ENCODE measurements at places on chromosomes 2 and 18. TPM values are rescaled to one million over a fixed set of nuclear protein-coding genes. Genes with fewer than 3 reads are reported as not detected.
A peak's percentile ranks its signal among the peaks of the same experiment; 100 is the strongest.

TEX44 gene
- not detected for total RNA-seq

- H3K27ac ChIP-seq: no peak overlapping the region
- H3K4me3 ChIP-seq: no peak overlapping the region
- H3K27me3 ChIP-seq: no peaks in the 10 kb centered on the region
Observed at GRCh38 chr2:16755442-16755841, 89.8 kb upstream of the CYRIA start.

GRCh38 chr2:54680397-54681041 lies 42.9 kb upstream of the EML6 start:
- H3K4me3 ChIP-seq: no peak overlapping the region
- H3K4me1 ChIP-seq: no peaks in the 10 kb centered on the region
- no peak for DNase-seq
- H3K27ac ChIP-seq: no peak overlapping the region
- no peaks in the 10 kb centered on the region for H3K36me3 ChIP-seq

GRCh38 chr2:30298302-30298701 lies 67.0 kb downstream of the LBH start:
- no peak overlapping the region for H3K4me3 ChIP-seq
- no peaks in the 10 kb centered on the region for H3K27me3 ChIP-seq
- DNase-seq: no peak
- H3K36me3 ChIP-seq: no peaks in the 10 kb centered on the region

GRCh38 chr18:77062518-77063003 lies 70.0 kb downstream of the MBP start:
- no peak overlapping the region for H3K4me3 ChIP-seq
- no peak for DNase-seq
- H3K27me3 ChIP-seq: no peaks in the 10 kb centered on the region
- H3K36me3 ChIP-seq: no peaks in the 10 kb centered on the region
- H3K27ac ChIP-seq: peak overlapping the region; percentile 84

DNA sequence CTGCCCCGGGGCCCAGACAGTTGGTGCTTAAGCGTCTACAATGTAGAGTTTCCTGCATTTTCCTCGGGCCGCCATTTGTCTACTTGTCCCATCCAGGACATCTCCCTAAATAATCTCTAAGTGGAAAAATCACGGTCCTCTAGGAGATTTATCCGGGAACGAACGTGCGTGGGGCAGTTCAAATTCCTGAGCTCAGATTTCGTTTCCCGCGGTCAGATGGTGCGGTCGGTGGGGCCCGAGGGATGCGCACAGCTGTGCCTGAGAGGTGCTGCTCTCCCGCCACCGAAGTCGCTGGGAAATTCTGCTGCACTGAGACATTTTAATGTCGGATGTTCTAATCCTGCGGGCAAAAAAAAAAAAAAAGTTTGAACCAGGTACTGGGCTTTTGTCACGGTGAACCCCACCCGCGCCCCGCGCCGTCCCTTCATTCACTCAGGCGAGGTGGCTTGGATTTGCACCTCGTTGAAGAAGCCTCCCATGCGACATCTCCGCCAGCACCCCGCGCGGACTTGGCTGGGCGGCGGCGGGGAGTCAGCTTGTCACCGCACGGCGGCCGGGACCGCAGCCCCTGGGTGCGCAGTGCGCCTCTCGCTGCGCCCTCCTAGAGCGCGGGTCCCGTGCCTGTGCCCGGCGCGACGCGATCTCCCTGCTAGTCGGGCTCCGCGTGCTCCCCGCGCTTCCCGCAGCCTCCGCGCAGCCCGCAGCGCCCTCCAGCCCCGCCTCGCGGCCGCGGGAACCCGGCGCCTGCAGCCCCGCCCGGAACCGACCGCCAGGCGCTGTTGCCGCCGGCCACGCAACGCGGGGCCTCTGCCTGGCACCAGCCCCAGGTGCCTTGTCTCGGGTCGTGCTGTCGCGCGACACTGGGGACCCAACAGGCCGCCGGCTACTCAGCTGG lies 191.9 kb upstream of the TCF4 start:
- H3K36me3 ChIP-seq: no peaks in the 10 kb centered on the region
- no peaks in the 10 kb centered on the region for H3K4me1 ChIP-seq
- H3K27ac ChIP-seq: peak overlapping the region; percentile 63
- peak overlapping the region; percentile 58 for H3K4me3 ChIP-seq
- peak; percentile 63 for DNase-seq
- no peaks in the 10 kb centered on the region for H3K27me3 ChIP-seq

- H3K36me3 ChIP-seq: no peaks in the 10 kb centered on the region
- H3K4me3 ChIP-seq: peak overlapping the region; percentile 52
- peak overlapping the region; percentile 58 for H3K27ac ChIP-seq
- peak; percentile 73 for DNase-seq
- peaks cover 22% of the 10 kb centered on the region for H3K4me1 ChIP-seq
Observed at GRCh38 chr2:236568068-236568921, 1.3 kb upstream of the ACKR3 start.

GRCh38 chr2:126979039-126980003 lies 80.6 kb downstream of the TEX51 start:
- no peak overlapping the region for H3K4me3 ChIP-seq
- DNase-seq: no peak
- no peak overlapping the region for H3K27ac ChIP-seq
- H3K27me3 ChIP-seq: no peaks in the 10 kb centered on the region
- H3K4me1 ChIP-seq: no peaks in the 10 kb centered on the region
- no peaks in the 10 kb centered on the region for H3K36me3 ChIP-seq

ACTG2 gene
- 37.9 TPM for total RNA-seq

DIS3L2 gene
- total RNA-seq: 35.8 TPM

DNA sequence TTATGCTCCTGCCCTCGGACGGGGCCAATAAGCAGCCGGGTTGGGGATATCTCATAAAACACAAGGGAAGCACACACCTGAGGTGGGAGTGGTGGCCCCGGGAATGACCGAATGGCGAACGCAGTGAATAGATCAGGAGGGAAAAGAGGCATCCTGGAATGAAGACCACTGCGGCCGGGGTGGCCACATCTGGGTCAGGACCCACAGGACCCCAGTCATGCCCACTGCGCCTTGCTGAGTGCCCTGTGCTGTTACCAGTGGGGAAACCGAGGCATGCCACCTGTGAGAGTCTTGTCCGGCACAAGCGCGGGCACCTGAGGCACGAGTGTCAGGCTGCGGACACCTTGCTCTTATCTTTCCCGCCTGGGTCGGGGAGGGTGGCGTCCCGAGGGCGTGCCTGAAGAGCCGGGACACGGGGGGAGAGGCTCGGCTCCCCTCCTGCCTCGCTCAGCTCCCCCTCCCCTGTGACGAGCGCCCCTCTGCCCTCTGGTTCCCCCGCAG lies 1.6 kb downstream of the PDCD1 start:
- no peak overlapping the region for H3K27ac ChIP-seq
- H3K27me3 ChIP-seq: peaks cover 9% of the 10 kb centered on the region
- H3K36me3 ChIP-seq: no peaks in the 10 kb centered on the region
- H3K4me1 ChIP-seq: peaks cover 9% of the 10 kb centered on the region
- H3K4me3 ChIP-seq: no peak overlapping the region

SCYGR3 gene
- total RNA-seq: not detected

PMAIP1 gene
- 3.1 TPM for total RNA-seq

DNA sequence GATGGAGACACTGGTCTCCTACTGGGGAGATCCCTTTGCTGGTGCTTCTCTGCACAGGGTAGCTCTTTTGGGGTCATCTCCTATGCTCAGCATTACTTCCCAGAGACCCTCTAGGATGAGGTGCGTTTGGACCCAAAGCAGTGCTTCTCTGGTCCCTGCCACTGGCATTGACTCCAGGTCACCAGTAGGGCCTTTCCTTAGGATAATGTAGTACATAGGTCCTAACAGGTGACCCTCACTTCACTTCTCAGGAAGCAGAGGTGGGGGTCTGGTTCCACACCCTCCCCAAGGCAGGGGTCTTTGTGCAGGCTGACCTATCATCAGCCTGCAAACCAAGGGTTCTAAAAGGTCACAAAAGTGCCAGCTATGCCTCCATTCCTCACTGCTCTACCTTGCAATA lies 145.8 kb upstream of the HS6ST1 start:
- no peaks in the 10 kb centered on the region for H3K36me3 ChIP-seq
- H3K4me1 ChIP-seq: no peaks in the 10 kb centered on the region
- no peak for DNase-seq
- H3K27ac ChIP-seq: no peak overlapping the region

DNA sequence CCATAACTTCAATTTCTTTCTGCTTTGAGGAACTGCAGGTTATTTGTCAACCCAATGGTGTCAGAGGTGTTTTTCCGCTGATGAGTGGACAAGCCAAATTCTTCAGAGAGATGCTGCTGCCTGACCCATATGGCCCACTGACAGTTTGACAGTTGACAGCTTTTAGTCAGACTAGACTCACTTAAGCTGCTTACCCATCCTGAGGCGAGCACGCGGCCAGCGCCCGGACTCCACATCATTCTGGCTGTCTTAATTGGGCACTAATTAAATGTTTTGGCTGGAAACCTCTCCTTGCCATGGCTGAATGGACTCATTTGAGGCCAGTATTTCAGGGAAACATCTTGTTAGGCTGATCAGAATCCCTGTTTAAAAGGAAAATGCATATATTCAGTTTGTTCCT lies 316.1 kb upstream of the FANCL start:
- H3K4me3 ChIP-seq: no peak overlapping the region
- no peak for DNase-seq
- no peaks in the 10 kb centered on the region for H3K4me1 ChIP-seq
- no peaks in the 10 kb centered on the region for H3K27me3 ChIP-seq

DNA sequence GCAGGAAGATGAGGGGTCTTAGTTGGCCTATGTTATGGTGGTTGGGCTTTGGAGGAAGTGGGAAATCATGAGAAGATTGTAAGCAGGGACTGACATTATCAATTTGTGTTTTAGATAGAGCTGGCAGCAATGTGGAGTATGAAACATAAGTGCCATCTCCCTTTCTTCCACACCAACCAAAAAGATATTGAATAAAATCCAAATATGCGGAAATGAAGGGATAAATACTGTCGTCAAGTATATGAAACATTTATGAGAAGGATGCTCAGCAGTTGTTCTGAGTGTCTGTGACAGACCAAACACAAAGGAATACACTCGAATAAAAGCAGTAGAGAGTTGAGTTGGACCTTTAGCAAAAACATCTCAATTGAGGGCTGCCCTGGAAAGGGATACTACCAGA lies 1090.0 kb upstream of the ZEB2 start:
- no peaks in the 10 kb centered on the region for H3K4me1 ChIP-seq
- H3K4me3 ChIP-seq: no peak overlapping the region
- no peak overlapping the region for H3K27ac ChIP-seq

GRCh38 chr2:239398521-239398921 lies 2.3 kb downstream of the HDAC4 start:
- H3K4me1 ChIP-seq: peaks cover 18% of the 10 kb centered on the region
- no peak overlapping the region for H3K27ac ChIP-seq
- no peaks in the 10 kb centered on the region for H3K36me3 ChIP-seq
- H3K27me3 ChIP-seq: no peaks in the 10 kb centered on the region
- no peak overlapping the region for H3K4me3 ChIP-seq

OSR1 gene
- 9.7 TPM for total RNA-seq

GRCh38 chr18:35497027-35497369 lies 762 bp downstream of the INO80C start:
- H3K4me1 ChIP-seq: peaks cover 19% of the 10 kb centered on the region
- no peaks in the 10 kb centered on the region for H3K36me3 ChIP-seq
- H3K27ac ChIP-seq: peak overlapping the region; percentile 91
- DNase-seq: no peak

SP5 gene
- 2.5 TPM for total RNA-seq

LTBP1 gene
- total RNA-seq: 36.0 TPM

DNA sequence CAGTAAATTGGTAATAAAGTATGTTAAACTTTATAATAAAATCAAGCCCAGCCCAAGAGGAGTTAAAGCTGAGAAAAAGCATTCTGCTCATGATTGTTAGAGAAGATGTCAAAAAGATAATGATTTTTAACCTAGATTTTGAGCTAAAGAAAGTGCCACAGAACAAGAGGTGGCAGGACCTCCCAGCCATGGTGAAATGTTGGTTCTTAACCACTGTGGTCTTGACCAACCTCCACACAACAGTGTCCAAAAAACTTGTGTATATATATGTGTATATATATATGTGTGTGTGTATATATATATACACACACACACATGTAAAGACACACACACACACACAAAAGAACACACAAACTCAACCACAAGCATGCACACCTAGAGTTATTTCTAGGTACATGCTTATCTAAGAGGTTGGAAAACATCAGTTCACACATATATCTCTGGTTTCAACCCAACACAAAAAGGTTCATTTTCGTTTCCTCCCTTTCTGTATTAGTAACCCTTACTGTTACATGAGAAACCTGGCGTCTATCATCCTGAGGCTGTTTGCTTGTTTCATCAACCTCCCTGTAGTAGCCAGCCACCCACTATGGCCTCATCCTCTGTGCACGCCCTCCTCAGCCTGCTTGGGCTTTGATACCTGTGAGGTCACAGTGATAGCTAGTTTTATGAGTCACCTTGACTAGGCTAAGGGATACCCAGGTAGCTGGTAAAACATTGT lies 631.8 kb upstream of the ID2 start:
- H3K4me3 ChIP-seq: no peak overlapping the region
- H3K27ac ChIP-seq: no peak overlapping the region
- no peaks in the 10 kb centered on the region for H3K27me3 ChIP-seq
- H3K4me1 ChIP-seq: no peaks in the 10 kb centered on the region

GRCh38 chr2:11771971-11772615 lies 25.7 kb downstream of the LPIN1 start:
- H3K27me3 ChIP-seq: no peaks in the 10 kb centered on the region
- no peak for DNase-seq
- no peak overlapping the region for H3K27ac ChIP-seq
- no peaks in the 10 kb centered on the region for H3K4me1 ChIP-seq
- H3K36me3 ChIP-seq: peaks cover 76% of the 10 kb centered on the region

SLC5A7 gene
- 0.81 TPM for total RNA-seq

- H3K4me3 ChIP-seq: no peak overlapping the region
- DNase-seq: no peak
- H3K27ac ChIP-seq: no peak overlapping the region
- peaks cover 17% of the 10 kb centered on the region for H3K4me1 ChIP-seq
Observed at GRCh38 chr2:236180831-236181453, 12.8 kb upstream of the GBX2 start.

GRCh38 chr18:7221424-7222155 lies 9.3 kb upstream of the LRRC30 start:
- no peaks in the 10 kb centered on the region for H3K27me3 ChIP-seq
- H3K4me3 ChIP-seq: no peak overlapping the region
- H3K36me3 ChIP-seq: no peaks in the 10 kb centered on the region
- H3K27ac ChIP-seq: no peak overlapping the region

- no peaks in the 10 kb centered on the region for H3K36me3 ChIP-seq
- no peaks in the 10 kb centered on the region for H3K4me1 ChIP-seq
- DNase-seq: no peak
- H3K27ac ChIP-seq: no peak overlapping the region
- H3K27me3 ChIP-seq: no peaks in the 10 kb centered on the region
Observed at GRCh38 chr18:35553300-35553699, 28.2 kb upstream of the GALNT1 start.

GRCh38 chr2:53821810-53822209 lies 35.0 kb downstream of the ERLEC1 start:
- H3K27ac ChIP-seq: no peak overlapping the region
- no peak for DNase-seq
- peaks cover 32% of the 10 kb centered on the region for H3K36me3 ChIP-seq
- no peaks in the 10 kb centered on the region for H3K27me3 ChIP-seq
- no peaks in the 10 kb centered on the region for H3K4me1 ChIP-seq
- no peak overlapping the region for H3K4me3 ChIP-seq

TGFA gene
- total RNA-seq: 9.1 TPM

ECEL1 gene
- total RNA-seq: not detected

Data from upper lobe of right lung (tissue), 1 donor.